ENCODE measurements at places on chromosomes 13 and 19. TPM values are rescaled to one million over a fixed set of nuclear protein-coding genes. Genes with fewer than 3 reads are reported as not detected.

GRCh38 chr13:110590577-110590976, 24.8 kb upstream of the NAXD start:
- no peak for DNase-seq

DNA sequence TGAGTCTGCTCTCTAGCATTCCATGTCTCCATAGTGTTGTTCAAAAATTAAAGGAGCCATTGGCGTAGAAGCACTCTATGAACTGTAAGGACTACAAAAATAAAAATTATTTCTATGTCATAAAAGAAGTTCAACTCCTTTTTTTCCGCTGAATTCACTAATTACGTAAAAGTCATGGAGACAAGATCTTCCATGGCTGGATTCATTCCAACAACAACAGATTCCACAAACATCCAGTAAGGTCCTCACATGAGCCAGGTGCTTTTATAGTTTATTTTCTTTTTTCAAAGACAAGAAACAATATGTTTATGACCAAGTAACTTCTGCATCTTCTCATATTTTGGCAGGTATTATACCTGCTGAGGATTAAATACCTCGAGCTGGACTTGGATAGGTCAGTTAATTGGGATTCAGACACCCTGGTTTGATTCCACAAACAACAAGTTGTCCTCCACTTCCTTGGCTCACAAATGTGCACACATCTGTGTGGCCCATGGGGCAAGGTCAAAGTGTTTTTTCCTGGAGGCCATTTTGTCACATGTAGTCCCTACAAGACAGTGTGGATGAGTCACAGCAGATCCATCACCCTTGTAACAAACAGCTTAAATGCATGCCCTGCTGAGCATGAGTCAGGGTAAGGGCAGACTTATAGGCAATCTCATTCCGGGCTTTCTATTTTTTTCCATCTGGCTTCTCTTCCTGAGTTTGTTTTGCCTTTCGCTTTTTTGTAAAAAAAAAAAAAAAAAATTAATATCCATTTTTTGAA, 475.6 kb downstream of the COG6 start:
- DNase-seq: peak; percentile 29

- no peak for DNase-seq
Measured at GRCh38 chr13:81283062-81283461, 942.1 kb upstream of the SPRY2 start.

- no peak for DNase-seq
Measured at GRCh38 chr19:10636304-10636972, 11.1 kb downstream of the SLC44A2 start.

DNA sequence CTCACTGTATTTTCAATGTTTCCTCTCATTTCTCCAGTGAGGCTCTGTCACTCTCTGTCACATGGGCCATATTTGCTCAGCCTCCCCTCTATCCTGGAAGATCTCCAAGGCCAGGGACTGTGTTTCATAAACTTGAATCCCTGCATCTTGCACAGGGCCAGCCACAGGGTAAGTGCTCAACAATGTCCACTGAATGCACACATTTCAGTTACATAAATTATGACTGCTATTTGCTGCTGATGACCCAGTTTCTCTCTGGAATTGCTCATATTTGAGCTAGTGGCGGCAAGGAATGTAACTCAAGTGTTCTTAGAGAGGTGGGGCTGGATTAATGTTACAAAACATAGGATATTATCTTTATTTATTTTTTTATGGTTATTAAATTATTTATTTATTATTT, 6.1 kb downstream of the CLC start:
- no peak for DNase-seq

DNA sequence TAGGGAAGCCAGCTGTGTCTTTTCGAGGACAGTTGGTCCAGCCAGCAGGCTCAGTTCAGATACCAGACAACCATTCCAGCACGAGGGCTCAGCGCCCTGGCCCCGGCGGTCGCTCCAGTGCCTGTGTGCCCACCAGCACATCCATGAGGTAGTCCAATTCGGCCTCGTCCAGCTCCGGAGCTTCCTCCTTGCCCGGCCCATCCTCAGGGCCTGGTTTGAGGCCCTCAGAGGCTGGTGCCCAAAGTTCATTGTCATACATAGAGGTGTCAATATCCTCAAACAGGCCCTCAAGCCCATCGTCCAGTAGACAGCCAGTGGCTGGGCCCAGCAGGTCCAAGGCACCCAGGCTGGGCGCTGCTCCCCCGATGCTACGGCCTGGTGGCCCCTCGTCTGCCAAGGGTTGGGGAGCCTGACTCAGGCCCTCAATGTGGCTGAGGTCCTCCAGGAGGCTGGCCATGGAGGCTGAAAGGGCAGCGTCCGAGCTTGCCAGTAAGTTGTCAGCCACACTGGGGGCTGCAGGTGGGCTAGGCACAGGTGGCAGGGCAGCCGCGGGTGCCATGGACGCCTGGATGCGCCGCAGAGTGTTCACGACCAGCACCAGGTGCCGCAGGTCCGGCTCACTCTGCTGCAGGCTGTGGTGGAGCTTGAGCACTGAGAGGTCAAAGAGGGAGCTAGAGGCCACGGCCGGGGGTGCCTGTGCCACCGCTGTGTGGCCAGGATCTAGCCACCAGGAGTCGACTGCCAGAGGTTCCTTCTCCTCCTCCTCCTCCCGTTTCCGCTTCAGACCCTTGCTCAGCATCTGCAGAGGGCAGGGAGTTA, 2.8 kb downstream of the SERTAD1 start:
- no peak for DNase-seq

DNA sequence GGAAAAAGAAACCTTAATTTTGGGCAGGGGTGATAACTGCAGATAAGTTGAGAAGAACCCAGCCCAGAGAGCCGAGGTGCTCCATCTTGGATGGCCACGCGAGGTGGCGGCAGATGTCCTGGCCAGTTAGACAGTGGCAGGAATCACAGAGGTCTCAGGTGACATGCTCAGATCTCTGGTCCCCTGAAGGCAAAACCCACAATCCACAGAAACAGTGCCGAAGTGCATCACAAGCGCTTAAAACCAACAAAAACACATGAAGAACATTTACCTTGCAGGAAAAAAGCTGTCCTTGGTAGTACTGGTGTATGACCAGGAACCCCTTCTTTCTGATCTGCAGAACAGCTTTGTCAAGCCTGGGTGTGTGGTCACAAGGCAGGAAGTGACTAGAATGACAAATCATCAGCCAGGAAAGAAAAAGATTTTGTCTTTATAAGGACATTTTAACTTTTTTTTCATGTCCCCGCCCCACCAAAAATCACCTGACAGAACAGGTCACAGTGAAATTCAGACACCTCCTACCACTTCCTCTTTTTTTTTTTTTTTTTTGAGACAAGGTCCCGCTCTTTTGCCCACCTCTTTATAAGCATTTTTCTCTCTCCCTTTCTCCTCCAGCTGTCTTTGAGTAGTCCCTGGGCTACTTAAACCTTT, at the start of gene LCP1:
Gene LCP1 (minus strand): TSS at position 338 of the 651 bp plus-strand sequence. CDS start 22,515 bp downstream, outside the sequence.
- DNase-seq: no peak

DNA sequence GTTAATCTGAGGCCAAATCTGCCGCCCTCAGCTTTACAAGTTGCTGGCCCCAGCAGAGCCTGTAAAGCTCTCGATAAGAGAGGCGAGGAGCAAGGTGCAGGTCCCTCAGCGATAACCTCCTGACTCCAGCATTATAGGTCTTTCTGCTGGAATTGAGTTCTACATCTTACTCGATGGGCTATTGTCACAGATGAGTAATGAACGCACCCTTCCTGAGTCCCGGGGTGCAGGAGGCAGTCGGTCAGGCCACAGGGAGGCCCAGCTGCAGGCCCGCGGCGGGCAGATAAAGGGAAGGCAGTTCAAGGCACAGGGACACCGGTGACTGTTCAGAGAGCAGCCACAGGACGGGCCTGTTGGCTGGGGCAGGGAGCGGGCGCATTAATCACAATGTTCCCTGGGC, 157.6 kb upstream of the OBI1 start:
- DNase-seq: no peak

DNA sequence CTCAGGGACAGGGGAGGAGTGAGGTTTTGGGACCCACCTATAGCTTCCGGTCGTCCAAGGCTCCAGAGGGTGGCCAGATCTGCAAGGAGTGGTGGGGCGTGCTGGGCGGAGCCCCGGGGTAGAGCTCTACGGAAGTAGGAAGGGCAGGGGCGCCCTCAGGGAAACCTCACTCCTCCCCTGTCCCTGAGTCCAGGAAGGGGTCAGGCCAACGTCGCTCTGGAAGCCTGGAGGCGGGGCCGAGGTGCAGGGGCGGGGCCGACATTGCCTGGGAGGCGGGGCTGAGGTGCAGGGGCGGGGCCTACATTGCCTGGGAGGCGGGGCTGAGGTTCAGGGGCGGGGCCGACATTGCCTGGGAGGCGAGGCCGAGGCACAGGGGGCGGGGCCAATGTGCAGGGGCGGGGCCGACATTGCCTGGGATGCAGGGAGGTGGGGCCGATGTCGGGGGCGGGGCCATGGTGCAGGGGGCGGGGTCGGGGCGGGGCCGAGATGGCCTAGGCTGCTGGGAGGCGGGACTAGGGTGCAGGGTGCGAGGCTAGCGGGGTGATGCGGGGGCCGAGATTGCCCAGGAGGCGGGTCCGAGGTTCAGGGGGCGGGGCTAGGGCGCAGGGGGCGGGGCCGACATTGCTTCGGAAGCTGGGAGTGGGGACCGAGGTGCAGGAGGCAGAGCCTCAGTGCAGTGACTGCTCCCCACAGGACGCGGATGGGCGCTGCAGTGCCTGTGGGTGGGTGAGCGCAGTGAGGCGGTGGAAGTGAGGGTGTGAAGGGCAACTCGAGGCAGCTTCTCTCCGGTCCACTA, 4.9 kb upstream of the PALM start:
- DNase-seq: peak; percentile 50

DNA sequence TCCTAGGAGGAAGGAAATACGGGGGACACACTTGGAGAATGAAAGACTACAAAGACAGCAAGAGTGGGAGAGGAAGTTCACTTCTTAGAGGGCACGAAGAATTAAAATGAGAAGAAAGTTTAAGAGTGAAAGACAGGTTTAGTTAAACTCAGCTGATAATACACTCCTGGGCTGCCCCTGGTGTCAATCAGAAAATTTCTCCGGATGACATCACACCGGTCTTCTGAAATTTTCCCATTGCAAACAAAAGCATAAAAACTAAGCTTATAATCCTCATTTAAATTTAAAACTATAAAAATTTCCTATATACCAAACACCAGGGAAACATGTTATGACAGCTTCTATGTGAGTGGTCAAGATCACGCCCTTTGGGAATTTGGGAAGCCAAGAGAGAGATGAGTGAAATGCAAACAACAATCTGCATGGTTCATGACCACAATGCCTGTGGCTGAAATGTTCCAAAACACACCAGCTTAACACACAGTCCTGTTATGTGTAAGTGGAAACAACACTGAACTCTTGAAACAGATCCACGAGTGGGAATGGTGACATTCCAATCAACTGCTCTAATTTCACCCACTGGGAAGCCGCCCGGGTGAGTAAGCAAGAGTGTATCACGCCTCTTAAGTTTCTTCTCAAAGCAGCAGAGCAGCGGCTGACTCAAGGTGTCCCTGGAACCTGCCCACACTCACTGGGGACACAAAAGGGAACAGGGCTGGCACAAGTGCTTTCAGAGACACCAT, 49.0 kb downstream of the BRD4 start:
- peak; percentile 83 for DNase-seq

GRCh38 chr19:54096617-54097106, 3.9 kb downstream of the OSCAR start:
- DNase-seq: peak; percentile 59

- DNase-seq: no peak
Measured at GRCh38 chr19:50580970-50581634, 12.9 kb upstream of the LRRC4B start.

- no peak for DNase-seq
Measured at GRCh38 chr19:35392742-35393715, 22.2 kb downstream of the GPR42 start.

- DNase-seq: no peak
Measured at GRCh38 chr13:71240911-71241310, 626.1 kb downstream of the DACH1 start.

DNA sequence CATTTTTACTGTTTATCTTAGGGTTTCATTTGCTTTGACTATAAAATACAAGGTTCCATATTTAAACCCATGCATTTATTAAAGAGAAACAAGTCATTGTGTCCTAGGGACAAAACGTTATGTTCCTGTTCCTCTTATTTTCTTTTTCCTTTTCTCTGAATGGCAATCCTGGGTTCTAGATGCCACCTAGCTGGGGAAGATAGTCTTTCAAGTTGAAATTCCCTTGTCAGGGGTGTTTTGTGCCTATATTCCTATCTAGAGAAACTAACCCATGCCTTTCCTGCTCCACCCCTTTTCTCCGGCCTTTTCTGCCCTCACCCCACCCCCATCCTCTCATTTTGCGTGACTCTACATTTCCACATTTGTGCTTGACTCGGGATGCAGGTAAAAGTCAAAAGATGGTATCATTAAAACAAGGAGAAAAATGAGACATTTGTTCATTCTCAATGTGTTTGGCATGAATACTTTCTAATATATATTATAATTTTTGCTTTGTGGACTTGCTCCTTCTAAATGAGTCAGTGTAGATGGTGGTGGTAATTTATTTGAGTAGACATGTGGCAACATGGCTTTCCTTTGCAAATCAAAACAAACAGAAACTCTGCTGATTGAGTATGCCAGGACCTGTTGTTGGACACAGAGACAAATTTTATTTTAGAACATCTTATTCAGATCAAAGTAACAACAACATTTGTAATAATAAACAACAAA, 26.8 kb upstream of the STARD13 start:
- DNase-seq: peak; percentile 48

- peak; percentile 35 for DNase-seq
Measured at GRCh38 chr13:26300140-26300539, 46.2 kb downstream of the CDK8 start.

DNA sequence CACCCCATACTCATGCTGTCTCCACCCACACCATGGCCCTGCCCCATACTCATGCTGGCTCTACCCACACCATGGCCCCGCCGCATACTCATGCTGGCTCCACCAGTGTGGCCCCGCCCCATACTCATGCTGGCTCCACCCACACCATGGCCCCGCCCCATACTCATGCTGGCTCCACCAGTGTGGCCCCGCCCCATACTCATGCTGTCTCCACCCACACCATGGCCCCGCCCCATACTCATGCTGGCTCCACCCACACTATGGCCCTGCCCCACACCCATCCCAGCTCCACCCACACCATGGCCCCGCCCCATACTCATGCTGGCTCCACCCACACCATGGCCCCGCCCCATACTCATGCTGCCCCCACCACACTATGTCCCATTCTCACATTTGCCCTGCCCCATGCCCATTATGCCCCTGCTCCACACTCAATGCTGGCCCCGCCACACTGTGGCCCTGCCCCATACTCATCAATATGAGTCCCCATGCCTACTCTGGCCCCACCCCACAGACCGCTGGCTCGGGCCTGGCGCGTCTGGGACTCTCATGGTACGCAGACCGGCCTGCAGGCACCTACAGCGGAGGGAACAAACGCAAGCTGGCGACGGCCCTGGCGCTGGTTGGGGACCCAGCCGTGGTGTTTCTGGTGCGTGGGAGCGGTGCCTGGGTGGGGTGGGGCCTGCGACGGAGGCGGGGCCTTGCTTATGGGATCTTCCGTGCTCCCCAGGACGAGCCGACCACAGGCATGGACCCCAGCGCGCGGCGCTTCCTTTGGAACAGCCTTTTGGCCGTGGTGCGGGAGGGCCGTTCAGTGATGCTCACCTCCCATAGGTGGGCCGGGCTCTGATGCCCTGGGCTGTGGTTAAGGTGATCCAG, 3.7 kb upstream of the ARHGAP45 start:
- no peak for DNase-seq

The ZNF570 gene
- total RNA-seq: 24.9 TPM

The CXCL17 gene
- not detected for total RNA-seq

The TGFB1 gene
- total RNA-seq: 19.8 TPM

The SHISA2 gene
- 0.90 TPM for total RNA-seq
